ENCODE measurements at places on chromosomes 1 and 21.

GRCh38 chr1:54506594-54506993 lies 41.4 kb upstream of the ACOT11 start:
- DNase-seq = no peak

- no peak for DNase-seq
These were observed 3.4 kb upstream of the BCL2L15 start for GRCh38 chr1:113890816-113891215.

GRCh38 chr1:205537386-205538018 lies 33.0 kb downstream of the CDK18 start:
- DNase-seq = peak; percentile 26

DNA sequence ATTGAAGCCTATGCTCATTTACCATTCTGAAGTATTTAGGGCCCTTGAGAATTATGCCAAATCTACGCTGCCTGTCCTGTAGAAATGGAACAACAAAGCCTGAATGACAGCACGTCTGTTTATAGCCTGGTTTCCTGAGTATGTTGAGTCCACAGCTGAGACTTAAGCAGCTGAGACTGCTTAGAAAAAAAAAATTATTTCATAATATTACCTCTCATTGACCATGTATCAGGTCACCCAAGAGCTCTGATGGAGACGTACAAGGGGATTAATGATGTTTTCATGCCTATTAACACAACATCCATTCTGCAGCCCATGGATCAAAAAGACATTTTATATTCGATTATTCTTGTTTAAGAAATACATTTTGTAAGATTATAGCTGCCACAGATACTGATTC lies 387.2 kb upstream of the NCAM2 start:
- no peak for DNase-seq

DNA sequence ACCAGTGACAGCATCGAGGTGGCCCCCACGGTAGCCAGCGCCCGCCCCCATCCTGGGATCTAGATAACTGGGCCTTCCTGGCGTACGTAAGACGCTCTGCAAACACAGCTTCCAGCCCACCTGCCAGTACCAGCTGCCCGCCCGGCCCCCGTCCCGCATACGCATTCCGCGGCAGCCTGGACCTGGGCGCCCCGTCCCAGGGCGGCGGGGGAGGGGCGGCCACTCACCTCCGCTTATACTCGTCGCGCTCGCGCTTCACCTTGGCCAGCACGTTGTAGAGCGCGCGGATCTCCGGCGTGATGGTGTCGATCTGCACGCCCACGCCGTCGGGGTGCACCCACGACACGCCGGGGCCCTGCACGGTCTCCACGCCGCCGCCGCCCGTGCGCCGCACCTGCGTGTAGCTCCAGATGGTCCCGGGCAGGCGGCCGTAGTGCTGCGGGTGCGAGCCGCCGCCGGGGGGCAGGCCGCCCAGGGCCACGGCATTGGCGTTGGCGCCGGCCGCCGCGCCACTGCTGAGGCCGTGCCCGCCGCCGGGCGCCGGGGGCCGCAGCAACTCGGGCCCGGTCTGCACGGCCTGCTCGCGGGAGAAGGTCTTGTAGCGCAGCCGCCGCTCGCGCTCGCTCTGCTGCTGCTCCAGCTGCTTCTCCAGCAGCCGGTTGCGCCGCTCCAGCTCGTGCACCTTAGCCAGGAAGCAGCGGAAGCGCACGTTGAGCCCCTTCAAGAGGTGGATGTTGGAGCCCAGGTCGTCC lies 859 bp downstream of the IFFO2 start:
- peak; percentile 65 for DNase-seq

DNA sequence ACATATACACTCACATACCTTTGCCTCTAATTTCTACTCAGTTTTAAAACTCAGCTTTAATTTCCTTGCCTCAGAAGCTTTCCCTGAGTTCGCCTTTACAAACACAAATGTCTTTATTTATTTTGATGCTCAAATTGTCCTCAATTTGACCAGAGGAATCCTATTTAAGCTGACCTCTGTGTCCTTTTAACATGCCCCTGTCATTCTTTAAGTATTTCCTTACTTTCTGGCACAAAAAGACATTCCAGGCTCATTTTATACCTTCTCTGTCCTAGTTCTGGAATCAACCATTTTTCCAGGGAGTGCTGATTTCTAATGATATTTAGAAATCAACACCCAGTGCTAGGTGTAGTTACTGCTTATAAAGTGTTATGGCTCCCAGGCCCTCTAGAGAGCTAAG lies 82.5 kb downstream of the OSBPL9 start:
- DNase-seq = no peak

GRCh38 chr21:32192291-32193097 lies 86.4 kb downstream of the MIS18A start:
- no peak for DNase-seq

- DNase-seq = no peak
These were observed 110.5 kb upstream of the COL6A1 start for GRCh38 chr21:45870851-45871615.

DNA sequence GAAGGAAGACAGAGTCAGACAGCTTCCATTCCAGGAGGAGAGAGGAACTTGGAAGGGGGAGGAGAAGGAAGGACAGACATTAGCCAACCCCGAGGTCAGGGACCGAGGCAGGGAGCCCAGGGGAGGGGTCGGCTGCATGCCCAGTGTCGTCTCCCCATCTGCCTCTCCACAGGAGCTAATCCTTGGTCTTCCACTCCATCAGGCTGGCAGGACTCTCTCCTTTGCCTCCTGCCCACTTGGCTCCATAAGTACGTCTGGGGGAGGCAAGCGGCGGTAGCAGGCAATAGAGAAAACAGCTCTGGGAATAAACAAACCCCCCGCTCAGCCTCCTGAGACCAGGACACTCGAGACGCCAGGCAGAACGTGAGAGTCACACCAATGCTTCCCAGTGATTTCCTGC lies 71.3 kb downstream of the GRIK3 start:
- DNase-seq = no peak

- DNase-seq = no peak
These were observed 4.1 kb upstream of the TMEM240 start for GRCh38 chr1:1544544-1544943.

DNA sequence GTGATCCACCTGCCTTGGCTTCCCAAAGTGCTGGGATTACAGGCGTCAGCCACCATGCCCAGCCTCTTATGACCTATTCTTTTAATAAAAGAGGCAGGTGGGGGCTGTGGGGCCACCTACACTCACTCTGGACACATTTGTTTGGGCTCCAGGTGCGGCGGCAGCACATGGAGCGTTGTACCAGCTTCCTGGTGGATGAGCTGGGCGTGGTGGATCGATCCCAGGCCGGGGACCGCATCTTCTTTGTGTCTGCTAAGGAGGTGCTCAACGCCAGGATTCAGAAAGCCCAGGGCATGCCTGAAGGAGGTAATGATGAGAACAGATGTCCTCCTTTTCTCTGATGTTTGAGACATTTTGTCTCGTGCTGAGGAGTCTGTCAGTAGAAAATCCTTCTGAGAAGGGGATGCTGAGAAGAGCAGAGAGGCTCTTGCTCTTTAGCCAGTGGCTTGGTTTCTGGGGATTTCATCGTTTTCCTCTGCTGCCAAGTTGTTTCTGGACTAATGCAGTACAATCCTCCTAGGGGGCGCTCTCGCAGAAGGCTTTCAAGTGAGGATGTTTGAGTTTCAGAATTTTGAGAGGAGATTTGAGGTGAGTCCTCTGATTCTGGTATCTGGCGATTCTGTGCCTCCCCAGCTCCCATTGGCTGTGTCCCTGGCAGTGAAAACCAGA lies 17.9 kb upstream of the MIIP start:
- DNase-seq = no peak

DNA sequence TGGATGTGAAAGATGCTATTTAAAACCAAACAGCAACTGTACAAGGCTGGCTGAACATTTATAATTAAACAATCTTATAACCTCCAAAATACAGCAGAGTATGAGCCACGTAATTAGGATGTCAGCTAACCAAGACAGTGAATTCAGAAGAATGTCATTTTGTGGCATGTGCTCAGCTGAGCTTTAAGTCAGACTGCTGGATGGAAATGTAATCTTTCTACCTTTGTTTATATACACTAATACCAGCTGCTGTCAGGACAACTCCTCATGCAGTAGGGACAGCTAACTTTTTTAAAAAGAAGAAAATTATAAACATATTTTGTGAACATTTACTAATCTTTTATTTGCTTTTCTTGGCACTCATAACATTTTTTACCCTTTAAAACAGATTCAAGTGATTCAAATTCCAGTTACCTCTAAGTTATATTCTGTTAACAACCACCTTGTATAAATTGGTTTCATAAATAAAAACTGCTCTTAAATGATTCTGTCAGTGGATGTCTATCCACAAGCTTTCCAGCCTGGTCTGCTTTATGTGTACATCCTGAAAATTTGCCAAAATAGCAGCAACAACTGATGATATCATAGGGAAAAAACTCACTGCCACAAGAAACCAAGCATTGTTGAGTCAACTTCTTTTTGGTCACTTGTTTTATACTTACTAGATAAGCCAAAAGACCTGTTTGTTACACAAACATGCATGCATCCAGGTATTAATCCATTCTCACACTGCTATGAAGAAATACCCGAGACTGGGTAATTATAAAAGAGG lies 36.1 kb downstream of the DPH5 start:
- no peak for DNase-seq

DNA sequence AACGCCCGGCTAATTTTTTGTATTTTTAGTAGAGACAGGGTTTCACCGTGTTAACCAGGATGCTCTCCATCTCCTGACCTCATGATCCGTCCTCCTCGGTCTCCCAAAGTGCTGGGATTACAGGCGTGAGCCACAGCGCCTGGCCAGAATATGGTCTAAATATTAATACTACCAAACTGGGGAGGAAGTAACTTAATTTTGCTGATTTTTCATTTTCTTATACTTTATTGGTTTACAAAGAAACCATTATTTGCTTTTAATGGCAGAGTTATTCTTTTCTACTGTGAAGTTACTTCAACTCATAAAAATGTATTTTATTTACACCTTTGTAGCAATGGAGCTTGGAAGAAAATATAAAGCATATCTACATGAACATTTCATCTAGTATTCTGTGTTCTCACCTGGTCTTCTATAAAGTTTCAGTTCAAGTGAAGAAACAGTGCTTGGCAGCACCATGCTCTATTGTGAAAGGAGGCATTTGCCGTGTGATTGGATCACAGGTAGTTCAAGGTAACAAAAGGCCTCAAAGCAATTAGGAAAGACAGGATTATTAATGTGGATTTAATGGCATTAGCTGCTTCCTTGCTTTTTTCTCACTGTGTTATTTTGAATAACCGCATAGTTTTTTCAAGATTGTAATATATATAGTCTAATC lies 13.6 kb downstream of the GBP1 start:
- DNase-seq = no peak

DNA sequence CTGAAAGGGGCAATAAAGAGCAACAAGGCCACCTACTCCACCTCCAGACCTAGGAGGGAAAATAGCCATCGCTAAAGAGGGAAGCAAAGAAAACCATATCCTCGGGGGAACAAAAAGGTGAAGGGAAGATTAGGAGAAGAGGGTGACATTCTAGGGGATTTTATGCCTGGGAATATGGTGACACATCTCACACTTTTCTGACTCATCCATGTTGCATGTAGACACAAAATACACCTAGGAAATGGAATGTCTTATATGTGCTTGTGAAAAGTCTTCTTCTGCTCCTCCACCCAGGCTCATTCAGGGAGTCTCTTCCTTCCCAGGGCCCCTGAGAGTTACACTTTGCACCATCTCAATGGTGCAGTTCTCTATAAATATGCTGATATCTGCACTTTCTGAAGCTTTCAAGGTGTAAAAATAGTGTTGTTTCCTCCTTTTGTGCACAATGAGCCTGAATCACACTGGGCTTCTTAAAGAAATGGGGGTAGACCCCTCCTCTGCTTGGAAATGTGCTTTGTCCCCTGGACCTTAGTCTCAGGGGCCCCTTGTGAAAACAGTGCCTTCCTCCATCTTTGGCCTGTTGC lies 195.9 kb downstream of the CYYR1 start:
- no peak for DNase-seq

DNA sequence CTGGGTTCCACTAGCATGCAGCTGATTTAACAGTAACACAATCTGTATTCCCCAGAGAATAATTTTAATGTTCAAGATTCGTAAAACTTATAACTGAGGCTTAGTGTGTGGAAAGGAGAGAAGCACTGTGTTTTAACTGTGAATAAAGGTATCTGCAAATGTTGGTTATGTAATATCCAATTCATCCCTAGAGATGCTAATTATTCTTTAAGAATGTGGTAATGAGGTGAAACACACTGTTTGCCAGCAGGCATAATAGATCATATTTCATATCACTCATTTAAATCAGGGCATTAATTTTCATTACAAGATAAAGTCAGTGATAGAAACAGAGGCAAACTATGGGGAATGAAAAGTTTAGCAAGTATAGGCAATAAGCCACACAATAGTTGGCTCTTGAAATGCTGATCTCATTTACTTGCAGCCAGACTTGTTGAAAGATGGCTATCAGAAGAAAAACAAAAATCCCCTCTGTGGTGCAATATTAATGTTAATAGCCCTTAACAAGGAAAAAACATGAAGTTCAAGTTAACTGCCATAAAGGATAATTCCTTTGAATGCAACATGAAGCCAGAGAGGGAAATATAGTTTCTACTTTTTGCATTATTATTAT lies 33.4 kb downstream of the HMCN1 start:
- DNase-seq = no peak

GRCh38 chr1:245298781-245299180 lies 144.0 kb downstream of the KIF26B start:
- no peak for DNase-seq

DNA sequence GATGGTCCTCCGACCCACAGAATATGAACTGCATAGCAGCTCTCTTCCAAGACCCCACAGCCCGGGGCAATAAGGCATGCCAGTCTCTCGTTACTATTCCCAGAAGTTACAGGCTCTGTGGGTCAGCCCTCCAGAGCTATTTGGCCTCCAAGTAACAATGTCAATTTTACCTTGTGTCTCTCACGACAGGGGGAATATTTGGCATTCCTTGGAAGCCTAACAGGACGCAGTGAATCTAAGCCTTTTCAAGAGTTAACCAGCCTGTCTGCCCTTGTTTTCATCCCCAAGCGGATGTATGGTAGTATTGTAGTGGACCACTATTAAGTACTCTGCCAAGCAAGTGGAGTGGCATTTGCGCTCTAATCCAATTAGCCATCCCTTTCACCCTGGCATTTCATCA lies 24.4 kb upstream of the GNG4 start:
- no peak for DNase-seq

GRCh38 chr1:20850021-20850420 lies 62.9 kb upstream of the HP1BP3 start:
- no peak for DNase-seq

GRCh38 chr1:36383240-36383639 lies 2.5 kb downstream of the STK40 start:
- no peak for DNase-seq

Measured in mesothelial cell of epicardium (in vitro differentiated cells).